SW 1271 (cell line): ENCODE measurements at places on chromosomes 3 and 15.

- no peak for DNase-seq
Observed at GRCh38 chr3:152269831-152270734, 1.4 kb downstream of the MBNL1 start.

DNA sequence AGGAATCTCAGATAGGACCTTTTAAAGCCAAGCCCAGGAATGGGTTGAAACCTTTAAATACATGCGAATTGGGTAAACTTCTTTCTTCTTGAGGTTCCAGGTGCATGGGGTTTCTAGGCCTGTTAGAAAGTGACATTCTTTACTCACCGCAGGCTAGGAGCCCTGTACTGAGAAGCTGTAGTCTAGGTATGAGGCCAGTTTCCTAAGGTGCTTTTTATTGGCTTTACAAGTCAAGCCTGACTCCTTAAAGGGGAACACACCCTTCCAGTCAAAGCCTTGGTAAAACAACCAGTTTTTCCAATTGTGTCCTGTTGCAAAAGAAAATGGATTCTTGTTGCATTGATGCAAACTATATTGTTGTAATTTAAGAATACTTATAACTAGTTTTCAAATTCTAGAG, 76.1 kb upstream of the ATP11B start:
- DNase-seq = no peak

DNA sequence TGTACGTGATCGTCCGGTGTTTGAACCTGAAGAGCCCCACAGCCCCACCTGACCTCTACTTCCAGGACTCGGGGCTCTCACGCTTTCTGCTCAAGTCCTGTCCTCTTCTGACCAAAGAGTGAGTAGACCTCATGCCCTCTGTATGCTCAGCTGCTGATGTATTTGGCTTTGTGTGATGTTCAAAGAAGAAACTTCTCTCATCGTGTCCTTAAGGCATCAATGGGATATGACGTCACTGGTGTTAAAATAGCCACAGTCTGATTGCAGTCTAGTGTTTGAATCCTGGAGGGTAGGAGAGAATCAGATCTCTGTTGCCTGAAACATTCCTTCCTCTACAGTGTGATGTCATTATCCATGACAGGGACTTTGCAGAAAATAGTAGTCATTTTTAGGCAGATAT, 28.1 kb downstream of the ABHD2 start:
- DNase-seq = no peak

DNA sequence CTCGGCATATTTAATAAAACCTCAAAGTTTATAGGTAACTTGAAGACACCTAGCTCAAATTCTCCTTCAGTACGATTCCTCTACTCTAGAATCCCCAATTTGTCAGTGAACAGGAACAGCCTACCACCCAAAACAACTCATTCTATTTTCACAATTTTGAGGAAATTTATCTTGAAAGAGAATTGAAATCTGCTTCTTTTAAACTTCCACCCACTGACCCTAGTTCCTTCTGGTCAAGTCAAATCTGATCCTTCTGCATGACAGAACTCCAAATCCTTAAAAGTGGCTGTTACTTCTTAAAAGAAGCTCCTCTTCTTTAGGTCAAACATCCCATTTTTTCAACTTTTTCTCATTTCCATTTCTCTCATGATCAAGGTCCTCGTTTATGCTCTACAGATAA, 4.4 kb downstream of the GABPB1 start:
- no peak for DNase-seq

DNA sequence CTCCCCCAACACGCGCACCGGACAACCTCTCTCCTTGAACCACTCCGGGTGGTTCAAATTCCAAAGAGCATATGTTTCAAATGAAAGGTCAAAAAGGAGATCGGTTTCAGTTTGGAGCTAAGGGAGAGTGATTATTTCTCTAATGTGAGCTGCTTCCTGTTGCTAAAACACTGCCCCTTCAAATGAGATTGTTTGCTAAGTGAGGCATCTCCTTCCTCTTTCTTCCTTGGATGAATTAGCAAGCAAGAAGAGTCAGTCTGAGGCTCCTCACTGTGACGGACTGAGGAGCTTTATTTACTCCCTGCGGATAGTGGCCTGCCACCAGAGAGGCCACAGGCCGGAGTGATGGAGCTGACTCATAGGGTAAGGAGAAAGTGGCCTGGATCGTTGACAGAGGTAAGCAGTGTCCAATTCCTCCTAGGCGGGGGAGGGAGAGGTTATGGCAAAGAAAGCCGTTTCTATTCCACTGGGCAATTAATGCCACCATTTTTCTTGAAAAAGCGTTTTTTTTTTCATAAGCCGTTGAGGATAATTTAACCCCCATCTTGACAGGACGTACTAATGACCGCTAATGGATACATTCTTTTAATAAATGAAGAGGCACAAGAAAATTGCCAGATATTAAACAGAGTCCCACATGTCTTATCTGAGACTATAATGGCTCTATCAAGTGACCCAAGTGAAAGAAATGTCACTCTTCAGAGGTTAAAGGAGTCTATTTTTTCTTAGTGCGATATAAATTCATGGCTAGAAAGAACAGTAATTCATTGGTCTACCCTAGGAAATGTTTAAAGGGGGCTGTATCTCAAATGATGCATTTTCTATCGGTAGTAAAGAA, 167.0 kb upstream of the ANKRD28 start:
- no peak for DNase-seq

DNA sequence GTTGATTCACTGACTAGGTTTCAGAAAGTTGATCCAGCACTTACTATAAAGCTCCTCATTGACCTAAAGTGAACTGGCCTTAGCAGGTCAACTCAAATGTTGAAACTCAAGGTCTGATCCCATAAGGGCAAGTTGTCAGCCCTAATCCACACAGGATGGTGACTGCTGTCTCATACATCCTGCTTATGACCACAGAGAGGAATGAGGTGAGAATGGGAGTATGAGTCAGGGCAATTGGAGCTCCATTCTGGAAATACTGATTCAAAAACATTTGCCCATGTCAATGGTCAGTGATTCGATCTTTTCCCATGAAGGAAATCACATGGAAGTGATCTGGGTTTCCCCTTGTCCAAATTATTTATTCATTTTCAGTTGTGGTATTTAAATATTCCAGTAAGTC, 78.7 kb downstream of the ZNF385D start:
- peak; percentile 85 for DNase-seq

DNA sequence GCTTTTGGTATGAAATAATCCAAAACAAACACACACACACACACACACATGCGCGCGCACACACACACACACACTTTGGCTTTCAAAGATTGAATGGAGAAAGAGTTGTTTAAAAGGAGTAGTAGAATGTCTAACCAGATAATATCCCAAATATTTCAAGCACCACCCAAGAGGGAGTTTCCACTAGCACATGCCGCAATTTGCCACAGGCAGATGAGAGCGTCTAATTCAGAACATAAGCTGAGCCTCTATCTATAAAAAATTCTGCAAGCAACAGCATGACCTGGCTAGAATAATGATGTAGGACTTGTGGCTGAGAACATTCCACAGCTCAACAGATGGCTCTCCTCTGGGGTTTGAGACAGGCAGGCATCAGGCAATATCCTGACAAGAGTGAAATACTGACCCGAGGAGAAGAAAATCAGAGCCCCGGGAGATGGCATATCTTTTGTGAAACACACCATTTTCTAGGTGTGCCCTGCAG, 302.5 kb upstream of the GADL1 start:
- no peak for DNase-seq

DNA sequence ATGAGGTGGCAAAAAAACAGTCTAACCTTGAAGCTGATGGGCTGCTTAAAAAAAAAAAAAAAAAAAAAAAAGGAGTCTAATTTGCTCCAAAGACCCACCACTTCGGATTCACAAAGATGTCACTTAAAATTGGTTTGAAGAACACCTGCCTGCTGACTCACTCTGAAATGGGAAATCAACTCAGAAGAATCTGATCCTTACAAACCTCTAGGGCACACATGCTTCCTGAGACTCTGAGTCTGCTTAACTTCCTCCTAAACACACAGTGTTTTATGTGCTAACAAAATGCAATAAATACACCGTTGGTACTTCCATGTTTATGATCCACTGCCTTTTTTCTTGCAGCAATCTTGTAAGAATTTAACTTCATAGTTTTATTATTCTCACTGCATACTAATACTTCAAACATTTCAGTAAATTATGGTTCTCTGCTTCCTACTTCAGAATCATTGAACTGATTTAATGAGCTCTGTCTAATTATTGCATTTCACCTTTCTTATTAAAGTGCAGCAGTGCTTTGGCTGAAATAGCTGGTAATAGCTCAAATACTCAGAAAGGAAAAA, 73.0 kb upstream of the FRMD4B start:
- DNase-seq = no peak
